ENCODE measurements at places on chromosomes 4 and X.

DNA sequence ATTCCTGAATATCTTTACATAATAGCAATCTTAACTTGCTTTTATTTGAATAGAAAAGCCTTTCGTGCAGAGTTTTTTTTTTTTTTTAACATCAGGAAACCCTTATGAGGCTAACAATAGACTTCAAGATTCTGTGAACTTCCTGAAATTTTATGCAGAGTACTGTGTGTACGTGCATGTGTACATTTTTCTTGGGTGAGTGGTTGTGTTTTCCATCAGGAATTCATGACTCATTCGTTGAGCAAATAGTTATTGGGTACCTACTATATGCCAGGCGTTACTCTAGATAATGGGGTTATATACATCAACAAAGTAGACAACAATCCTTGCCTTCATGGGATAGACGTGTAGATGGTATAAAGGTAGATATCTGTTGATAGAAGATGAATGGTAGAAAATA lies 59.1 kb downstream of the MRPL1 start:
- peak; percentile 30 for DNase-seq

GRCh38 chr4:44563496-44563895 lies 87.9 kb downstream of the YIPF7 start:
- no peak for DNase-seq

- no peak for DNase-seq
Measured at GRCh38 chr4:152456609-152457008, 79.3 kb downstream of the FBXW7 start.

GRCh38 chr4:169870507-169870906 lies 112.8 kb upstream of the HPF1 start:
- no peak for DNase-seq

DNA sequence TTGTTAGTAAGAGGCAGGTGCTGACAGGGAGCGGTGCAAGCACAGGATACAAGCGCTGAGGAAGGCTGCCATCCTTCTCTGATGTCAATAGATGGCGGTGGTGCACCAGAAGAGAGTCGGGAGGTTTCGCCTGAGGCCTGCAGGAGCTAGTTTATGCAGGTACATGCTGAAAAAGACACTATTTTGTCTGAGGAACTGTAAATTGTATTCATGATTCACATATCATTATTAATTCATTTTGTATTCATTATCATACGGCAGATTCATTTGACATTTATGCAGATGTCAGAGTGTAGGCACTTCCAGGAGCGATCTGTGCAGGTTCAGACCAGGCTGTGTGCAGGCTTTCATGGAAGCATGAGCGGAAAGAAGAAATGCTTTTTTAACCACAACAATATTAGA lies 824.0 kb downstream of the STIM2 start:
- no peak for DNase-seq

GRCh38 chrX:110310896-110311295 lies 7.0 kb downstream of the AMMECR1 start:
- no peak for DNase-seq

- DNase-seq, result no peak
Measured at GRCh38 chr4:22003878-22004277, 55.3 kb upstream of the KCNIP4 start.

GRCh38 chr4:89640620-89641366 lies 196.2 kb downstream of the SNCA start:
- DNase-seq, result no peak

GRCh38 chr4:26522478-26522877 lies 32.2 kb upstream of the CCKAR start:
- DNase-seq, result no peak

DNA sequence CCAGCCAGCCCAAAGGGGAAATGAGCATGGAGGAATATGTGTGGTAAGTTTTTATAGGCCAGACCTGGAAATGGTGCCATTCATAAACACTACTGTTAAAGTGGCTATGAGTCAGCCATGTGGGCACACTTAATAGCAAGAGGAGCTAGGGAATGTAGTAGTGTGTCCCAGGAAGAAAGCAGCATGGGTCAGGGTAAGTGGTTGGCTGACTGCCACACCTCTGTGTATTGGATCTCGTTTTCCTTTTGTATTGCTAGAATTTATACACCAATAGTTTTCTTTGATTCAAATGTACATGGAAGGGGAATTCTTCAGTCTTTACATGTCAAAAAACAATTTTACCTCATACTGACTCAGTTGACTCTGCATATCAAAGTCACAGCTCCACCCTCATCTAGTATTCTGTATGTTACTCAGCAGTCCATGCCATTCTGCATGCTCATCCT lies 22.9 kb upstream of the SGMS2 start:
- DNase-seq, result no peak

GRCh38 chr4:140635606-140636005 lies 66.8 kb upstream of the UCP1 start:
- no peak for DNase-seq

- DNase-seq, result no peak
Measured at GRCh38 chrX:123797543-123798447, 62.1 kb upstream of the XIAP start.

DNA sequence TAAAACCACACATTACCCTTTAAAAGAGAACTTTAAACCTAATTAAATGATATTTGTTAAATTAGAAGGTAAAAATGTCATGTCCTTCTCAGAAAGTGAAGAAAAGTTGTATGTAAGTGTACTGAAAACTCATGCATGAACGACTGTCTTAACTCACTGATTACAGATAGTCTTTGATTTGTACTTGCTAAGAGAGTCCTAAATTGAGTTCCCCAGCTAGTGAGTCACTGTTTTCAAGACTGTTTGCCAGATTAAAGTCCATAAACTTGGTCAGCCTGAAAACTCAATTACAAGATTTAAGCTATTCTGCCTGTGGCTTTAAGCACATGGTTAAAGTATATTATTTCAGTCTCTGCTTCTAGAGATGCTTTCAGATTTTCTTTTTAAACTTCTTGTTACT lies 124.9 kb upstream of the ZCCHC13 start:
- no peak for DNase-seq

DNA sequence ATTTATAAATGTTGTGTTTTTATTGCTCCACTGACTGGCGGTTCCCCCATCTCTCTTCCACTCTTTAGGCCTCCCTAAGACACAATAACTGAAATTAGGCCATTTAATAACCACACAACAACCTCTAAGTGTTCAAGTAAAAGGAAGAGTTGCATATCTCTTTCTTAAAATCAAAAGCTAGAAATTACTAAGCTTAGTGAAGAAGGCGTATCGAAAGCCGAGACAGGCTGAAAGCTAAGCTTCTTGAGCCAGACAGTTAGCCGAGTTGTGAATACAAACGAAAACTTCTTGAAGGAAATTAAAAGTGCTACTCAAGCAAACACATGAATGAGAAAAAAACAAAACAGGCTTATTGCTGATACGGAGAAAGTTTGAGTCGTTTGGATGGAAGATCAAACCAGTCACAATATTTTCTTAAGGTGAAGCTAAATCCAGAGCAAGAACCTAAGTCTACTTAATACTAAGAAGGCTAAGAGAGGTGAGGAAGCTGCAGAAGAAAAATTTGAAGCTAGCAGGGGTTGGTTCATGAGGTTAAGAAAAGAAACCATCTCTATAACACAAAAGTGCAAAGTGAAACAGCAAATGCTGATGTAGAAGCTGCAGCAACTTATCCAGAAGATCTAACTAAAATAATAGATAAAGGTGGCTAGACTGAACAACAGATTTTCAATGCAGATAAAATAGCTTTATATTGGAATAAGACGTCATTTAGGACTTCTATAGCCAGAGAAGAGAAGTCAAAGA lies 194.0 kb upstream of the TTC29 start:
- DNase-seq, result no peak

DNA sequence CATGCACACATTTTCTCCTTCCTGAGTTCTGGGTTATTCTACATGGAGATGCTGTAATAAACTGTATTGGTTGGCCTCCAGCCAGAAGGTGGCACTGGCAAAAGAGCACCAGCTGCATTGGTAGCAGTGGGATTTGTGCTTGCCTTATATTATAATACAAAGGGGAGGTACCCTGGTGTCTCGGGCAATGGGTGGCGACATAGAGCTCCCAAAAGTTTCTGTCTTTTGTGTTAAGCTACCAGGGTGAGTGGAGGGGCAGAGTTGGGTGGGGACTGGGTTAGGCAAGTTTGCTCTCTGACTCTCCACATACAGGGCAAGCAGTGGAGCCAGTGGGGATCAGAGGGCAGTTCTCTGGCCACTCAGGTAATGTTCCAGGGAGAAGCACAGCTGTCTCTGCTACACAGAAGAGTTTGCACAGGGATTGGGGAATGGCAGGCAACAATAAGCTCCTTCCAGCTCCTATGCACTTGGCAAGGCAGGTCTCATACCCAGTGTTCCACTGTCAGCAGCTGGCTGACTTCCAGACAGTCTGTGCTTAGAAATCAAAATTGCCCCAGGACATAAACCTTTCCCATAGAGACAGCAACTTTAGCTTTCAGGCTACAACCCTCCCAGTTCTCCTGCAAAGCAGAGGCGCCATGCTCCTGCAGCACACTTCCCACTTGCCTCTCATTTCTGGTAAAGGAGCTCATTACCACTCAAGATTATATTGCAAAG lies 463.9 kb upstream of the PCDH7 start:
- DNase-seq, result peak; percentile 48

DNA sequence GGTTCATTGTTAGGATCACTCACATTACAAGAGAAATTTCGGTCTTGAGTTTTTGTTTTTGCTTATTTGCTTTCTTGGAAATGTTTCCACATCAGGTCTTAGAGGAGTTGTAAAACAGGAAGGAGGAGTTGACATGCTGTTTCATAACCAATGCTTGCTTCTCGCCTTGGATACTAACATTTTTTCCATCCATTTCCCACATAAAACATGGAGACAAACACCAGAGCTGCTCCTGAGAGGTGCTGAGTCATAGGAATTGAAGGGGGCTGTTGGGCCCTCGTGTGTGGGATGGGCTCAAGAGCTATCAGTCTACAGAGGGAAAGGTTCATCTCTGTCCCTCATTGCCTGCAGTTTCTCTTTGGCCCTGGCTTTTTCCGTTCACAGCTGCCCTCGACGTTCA lies 29.9 kb downstream of the TBL1X start:
- no peak for DNase-seq

DNA sequence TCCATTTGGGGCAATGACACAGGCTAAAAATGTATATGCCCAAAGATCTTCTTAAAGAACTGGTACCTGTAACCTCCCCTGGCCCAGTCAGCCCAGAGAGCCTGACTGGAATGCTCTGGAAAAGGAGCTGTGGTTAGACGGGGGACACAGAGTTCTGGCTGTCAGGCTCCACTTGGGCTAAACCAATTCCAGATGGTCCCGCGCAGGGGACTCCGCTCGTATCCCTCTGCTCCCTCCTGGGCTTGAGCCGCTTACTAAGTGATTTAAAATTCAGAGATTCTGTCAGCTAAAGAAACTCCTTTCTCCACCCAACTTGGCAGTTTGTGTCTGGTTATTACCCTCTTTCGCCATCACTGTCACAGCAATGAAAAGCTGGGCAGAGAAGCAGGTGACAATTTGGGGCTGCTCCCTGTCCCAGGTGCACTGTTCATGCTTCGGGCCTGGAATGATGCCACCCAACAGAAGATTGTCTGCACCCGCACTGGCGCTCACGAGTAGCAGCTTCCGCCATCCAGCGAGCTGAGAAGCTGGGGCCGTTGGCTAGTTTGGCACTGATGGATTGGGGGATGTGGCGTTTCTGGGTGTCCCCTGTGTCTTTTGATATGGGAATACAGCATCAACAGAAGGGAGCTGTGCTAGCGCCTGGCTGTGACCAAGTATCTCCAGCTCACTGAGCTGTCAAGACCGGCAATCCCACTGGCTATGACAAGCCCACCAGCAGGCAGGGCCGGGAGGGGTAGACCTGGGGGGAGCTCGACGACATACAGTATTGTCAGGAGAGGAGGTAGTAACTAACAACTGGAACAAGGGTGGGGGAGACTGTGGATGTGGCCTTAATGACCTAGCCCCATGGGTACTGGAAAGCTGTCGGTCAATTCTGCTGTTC lies 6.7 kb upstream of the IRAK1 start:
- DNase-seq, result no peak

DNA sequence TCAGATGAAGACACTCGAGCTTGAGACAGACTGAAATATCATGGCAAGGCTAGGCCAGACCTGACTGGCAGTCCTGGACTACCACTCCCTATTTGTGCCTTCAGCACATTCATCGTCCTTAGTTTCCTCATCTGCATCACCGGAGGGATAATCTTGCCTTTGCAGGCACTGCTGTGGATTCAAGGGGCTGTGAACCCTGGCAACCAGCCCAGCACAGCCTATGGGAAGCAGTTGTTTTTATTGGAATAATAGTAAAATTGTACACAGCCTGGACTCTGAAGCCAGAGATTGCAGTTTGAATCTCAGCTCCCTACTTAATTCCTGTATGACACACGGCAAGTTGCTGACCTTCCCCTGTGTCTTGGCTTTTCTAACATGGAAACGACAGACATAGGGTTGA lies 161.0 kb downstream of the NSUN7 start:
- no peak for DNase-seq

- no peak for DNase-seq
Measured at GRCh38 chrX:46433892-46434291, 111.3 kb downstream of the ZNF674 start.

- no peak for DNase-seq
Measured at GRCh38 chr4:128725405-128726055, 84.0 kb upstream of the JADE1 start.

GRCh38 chr4:186037692-186038658 lies 31.0 kb upstream of the TLR3 start:
- peak; percentile 18 for DNase-seq

- no peak for DNase-seq
Measured at GRCh38 chr4:99282731-99283130, 8.1 kb downstream of the ADH1A start.

DNA sequence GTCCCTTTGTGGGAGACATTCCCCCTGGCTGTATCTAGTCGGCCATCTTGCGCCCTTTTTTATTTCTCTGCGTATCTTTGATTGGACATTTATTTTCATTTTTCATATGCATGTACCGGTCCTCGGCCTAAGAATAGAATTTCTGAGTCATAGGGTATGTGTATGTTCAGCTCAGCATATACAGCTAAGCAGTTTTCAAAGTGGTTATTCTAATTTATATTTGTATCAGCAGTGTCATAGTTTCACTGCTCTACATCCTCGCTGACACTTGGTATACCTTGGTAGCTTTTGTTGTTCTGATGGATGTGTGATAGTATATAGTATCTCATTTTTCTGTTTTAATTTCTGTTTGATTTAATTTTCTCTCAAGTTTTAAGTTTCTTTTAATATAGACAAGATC lies 38.7 kb downstream of the BEX3 start:
- no peak for DNase-seq

DNA sequence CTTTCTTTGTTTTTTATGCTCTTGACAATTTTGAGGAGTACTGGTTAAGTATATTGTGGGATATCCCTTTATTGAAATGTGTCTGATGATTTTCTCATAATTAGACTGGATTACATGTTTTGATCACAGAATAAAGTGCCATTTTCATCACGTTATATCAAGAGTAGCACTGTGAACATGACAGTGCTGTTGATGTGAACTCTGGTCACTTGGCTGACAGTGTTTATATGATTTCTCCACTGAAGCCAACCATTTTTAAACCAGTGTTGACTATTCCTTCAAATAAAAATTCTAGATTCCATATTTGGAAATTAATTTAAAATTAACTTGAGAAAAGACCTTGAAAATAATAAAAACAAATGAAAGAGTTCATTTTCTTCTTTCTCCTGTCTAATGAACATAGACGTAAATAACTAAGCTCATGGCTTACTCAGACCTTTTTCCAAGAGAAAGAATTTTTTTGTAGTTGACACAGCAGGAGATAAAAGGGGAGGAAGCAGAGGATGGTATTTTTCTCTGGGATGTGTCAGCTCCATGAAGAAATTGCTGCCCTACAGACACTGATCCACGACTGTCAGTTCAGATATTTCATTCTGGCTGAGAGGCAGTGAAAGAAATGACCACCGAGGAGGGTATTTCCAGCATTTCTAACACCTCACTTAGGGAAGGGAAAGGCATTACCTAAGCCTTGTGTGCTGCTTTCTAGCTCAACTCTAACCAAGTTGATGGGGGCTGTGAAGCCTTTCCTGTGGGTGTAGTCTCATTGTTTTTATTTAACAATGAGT lies 150.9 kb upstream of the ANK2 start:
- no peak for DNase-seq
